NCI-H1105 treated with DMSO at 0.1 percent for 48 hours (cell line): ENCODE measurements at places on chromosomes 2 and 18.

GRCh38 chr2:1727796-1728474 is 16.4 kb downstream of the PXDN start:
- DNase-seq, result no peak

DNA sequence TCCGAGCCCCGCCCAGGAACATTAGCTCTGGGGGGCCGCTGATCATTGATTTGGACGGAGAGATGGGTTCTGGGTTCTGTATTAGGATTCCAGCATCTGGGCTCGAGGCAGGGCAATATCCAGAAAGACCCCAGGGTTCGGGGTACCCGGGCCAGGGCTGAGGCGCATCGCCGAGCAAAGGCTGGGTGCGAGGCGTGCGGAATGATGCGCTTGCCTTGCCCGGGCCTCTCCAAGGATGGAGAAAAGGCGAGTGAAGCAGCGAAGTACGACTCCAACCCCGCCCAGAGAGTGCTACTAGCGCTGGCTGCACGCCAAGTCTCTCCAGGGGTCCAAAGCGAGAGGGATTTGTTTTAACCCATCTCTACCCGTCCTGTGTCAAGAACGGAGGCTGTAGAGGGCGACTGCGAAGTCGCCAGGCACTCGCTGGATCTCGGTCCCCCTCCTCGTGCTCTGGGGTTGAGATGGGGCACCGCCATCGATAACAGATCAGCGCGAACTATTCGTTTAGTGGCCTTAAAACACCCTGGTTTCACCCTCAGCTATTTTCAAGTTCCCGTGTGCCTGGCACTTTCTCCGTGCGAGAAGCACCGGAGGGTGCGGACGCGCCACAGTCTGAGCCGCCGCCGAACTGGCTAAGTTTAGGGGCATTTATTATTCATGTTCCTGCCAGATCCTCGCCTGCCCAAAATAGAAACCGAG is 1.9 kb downstream of the ADCYAP1 start:
- DNase-seq, result peak; percentile 33

- no peak for DNase-seq
These were observed 228.7 kb upstream of the SLC8A1 start for GRCh38 chr2:40680547-40680946.

- DNase-seq, result no peak
These were observed 799.7 kb downstream of the LRP1B start for GRCh38 chr2:141331127-141331526.

DNA sequence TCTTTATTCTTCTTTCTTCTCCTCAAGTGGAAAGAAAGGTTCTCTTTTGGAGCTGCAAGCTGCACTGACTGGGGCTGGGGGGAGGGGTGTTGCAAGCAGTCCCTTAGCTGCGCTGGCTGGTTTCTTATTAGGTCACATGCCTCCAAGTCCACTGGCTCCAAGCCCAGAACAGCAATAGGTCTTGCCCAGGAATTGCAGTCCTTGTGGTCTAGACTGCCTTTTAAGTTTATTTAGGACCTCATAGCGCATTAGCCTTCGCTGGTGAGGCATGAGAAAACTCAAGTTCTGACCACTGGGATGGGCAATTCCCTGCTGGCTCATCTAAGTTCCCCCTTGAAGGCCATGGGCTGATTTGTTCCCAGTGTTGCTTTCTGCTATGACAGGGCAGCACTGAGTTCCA is 138.6 kb upstream of the SCN7A start:
- peak; percentile 7 for DNase-seq

GRCh38 chr18:27135504-27136207 is 49.5 kb downstream of the CHST9 start:
- DNase-seq, result no peak

- DNase-seq, result no peak
These were observed 61.8 kb downstream of the ATP8B1 start for GRCh38 chr18:57741273-57741672.

GRCh38 chr2:175004730-175004979 is 526 bp downstream of the CHN1 start:
- no peak for DNase-seq

DNA sequence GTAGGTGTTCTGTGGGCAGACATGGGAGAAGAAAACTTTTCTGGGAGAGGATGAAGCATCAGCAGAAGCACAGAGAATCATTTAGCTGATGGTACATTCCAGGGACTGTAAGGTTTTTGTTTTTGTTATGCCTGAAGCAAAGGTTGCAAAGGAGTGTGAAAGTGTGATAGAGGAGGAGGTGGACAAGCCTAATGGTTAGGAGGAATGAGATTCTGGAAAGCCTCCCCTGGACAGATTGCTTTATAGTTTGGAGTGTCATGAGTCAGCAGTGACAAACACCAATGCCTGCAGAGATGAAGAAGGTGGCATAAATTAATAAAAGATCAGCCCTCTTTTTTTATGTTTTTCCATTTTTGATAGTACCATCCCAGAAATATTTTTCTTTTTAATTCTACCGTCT is 171.6 kb upstream of the BOD1L2 start:
- no peak for DNase-seq

- no peak for DNase-seq
These were observed 67.4 kb downstream of the SLC9A2 start for GRCh38 chr2:102686479-102687439.

DNA sequence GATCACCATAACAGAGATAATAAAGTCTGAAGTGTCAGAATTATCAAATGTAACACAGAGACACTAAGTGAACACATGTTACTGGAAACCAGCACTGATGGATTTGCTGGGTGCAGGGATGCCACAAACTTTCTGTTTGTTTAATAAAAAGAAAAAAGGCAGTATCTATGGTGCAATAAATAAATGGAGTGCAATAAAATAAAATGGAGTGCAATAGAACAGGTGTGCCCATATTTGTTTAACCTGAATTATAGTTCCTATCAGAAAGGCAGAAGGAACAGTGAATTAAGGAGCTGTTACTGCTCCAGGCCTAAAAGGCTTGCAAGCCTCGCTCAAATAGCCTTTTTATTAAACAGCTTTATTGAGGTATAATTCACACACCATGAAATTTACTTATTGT is 81.0 kb upstream of the KIDINS220 start:
- DNase-seq, result peak; percentile 7

DNA sequence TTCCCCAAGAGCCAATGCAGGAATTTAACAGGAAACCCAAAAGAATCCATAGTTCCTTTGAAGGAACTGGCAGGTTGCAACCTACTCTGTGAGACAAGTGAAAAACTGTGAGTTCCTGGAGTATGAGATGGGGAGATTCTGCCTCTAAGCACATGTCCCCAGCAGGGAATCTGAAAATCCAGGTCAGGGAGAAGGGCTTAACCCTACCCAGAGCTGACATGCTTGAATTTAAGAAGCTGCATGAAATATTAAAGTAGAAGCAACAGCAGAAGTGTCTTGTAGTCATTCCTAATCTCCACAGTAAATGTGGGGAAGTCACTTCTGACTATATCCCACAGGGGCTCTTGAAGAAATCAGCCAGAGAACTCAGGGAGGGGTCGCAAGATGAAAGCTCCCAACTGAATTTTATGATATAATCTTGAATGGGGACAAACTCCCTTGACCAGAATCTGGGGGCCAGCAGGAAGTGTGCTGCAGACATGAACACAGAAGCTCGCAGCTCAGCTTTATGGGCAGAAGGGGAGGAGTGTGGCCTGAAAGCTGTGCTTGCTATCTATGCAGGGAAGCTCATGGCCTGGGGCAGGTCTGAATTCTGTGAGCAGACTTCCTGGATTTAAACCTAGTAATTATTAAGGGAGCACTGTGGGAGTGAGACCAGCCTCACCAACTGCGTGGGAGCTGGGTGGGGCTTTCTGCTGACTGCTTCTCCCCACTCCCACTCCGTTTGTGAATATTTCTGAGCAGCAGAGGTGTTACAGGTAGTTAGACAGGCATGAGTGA is 184.1 kb upstream of the KYNU start:
- no peak for DNase-seq

GRCh38 chr2:11748861-11749645 is 2.6 kb downstream of the LPIN1 start:
- DNase-seq, result no peak

- DNase-seq, result no peak
These were observed 75.8 kb downstream of the POLR1A start for GRCh38 chr2:86029873-86030272.
